ENCODE measurements at places on chromosomes 6 and 20.

GRCh38 chr6:38279423-38279822, 360.3 kb downstream of the BTBD9 start:
- no peak for DNase-seq

GRCh38 chr6:45569210-45569945, 191.6 kb upstream of the SUPT3H start:
- DNase-seq, result no peak

DNA sequence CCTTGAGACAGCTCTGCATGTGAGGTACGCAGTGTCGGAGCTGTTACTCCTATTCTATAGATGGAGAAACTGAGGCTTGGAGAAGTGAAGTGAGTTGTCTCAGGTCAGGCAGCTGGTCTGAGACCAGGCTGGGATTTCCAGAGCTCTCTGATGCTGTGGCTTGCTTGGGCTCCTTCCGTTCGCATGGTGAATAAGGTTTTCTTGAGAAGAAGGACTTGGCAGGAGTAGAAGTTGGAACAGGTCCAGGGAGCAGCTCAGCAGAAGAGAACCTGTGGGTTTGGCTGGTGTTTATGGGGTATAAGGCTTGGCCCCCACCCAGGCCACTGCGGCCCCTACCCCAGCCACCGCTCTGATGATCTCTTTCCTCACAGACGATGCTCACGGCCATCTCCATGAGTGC, 7.4 kb downstream of the SLC12A5 start:
- no peak for DNase-seq

DNA sequence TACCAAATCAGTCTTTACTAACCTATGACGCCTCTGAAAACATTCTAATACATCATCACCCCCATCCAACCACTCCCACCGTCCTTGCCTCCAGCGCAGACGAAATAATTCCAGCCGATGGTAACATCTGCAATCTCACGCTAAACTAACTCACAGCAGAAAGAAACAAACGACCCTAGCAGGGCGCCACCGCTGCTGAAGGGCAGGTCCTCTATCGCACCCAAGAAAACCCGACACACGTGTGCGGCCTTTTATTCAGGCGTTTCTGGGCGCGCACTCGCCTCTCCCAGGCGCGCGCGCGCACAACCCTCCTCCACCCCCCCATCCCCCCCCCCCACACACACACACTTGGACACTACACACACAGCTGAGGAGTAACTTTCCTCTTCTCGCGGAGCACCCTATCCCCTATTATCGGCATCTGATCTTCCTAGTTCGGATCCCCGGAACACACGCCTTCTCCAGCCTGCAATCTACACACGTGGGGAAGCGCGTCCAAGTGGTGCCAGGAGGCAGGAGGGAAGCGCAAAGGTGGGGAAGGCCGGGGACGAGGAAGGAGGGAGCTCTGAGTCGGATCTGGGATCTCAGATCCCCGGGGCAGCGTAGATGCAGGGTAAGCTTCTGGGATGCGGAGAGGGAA, 1.4 kb downstream of the GFOD1 start:
- DNase-seq, result no peak

GRCh38 chr20:48015141-48015910, 230.0 kb upstream of the SULF2 start:
- DNase-seq, result no peak

DNA sequence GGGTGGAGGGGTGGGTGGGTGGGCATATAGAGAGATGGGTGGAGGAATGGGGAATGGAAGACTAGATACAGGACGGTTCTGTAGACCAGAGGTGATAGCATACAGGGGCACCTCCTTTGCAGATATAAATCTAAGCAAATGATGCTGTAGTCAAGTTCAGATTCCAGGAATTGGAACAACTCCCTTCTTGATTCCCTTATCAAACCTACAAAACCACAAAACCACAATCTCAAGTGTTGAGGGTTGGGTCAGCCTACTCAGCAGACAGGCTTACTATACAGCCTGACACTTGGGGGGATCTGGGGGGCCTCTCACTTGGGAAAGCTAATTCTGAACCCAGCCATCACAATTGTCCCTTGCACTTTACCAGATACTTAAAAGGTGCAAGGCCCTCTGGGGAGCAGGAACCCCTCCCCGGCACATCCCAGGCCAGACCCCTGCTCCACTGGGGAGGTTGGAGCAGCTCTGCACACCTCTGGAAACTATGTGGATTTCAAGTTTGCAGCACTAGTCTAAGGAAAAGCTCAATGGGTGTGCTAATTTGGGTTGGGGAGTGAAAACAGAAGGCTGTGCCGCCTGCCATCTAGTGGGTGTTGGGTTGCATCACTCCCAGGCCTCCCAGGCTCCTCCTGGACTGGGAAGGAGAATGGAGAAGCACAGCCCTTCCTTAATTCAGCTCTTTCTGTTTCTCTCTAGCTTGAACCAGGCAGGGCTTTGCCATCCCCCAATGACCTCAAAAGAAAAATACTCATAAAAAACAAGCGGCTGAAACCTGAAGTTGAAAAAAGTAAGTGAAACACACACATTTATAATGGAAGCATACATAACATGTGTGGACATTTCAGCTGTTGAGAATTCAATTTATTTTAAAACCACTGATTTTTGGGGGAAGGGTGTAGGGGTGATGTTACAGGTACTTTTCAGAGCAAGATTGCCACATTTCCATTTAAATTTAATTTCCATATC, 121.2 kb upstream of the LAMP5 start:
- no peak for DNase-seq

DNA sequence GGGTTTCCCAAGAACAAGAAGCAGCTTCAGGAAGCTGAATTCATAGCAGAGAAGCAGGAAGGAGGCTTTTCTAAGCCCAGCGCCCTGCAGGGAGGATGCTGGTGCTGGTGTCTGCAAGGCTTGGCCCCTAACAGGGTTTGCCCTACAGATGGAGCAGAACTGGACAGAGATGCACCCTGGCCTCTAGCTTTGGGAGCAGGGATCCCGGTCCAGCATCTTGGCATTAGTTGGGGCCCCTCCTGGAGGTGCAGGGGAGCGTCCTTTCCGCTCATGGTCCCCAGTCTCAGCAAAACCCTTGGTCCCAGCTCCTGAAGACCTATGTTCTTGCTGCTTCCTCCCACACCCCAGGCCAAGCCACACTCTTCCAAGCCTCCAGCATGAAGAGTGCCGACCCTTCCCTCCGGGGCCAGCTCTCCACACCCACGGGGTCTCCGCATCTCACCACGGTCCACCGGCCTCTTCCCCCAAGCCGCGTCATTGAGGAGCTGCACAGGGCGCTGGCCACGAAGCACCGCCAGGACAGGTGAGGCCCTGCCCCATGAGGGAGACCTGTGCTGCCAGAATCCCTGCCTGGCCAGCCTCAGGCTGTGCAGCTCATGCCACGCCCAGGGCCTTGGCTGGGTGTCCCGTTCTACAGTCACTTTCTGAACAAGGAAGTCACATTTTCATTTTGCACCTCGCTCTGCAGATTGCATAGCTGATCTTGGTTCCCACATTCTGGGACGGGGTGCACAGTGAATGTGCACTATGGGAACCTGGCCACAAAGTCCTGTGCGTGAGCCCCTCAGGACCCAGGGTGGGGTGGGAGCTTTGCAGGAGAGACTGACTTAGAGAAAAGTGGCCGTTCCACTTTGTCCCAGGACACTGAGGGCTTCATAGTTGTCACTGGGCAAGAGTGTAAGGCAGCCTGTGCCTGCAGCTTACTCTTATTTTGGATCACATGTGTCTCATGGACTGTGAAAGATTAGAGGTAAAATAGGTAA, 160.2 kb downstream of the SYCP2 start:
- no peak for DNase-seq

DNA sequence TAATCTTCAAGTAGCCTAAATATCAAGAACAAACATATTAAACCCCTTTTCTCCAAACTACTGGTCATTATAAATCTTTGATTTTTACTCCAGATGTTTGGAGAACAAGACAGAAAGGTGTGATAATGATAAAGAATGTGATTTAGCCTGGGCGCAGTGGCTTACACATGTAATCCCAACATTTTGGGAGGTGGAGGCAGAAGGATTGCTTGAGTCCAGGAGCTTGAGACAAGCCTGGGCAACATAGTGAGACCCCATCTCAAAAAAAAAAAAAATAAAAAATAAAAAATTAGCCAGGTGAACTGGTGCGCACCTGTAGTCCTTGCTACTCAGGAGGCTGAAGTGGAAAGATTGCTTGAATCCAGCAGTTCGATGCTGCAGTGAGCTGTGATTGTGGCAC, 35.1 kb upstream of the FUCA2 start:
- DNase-seq, result no peak

DNA sequence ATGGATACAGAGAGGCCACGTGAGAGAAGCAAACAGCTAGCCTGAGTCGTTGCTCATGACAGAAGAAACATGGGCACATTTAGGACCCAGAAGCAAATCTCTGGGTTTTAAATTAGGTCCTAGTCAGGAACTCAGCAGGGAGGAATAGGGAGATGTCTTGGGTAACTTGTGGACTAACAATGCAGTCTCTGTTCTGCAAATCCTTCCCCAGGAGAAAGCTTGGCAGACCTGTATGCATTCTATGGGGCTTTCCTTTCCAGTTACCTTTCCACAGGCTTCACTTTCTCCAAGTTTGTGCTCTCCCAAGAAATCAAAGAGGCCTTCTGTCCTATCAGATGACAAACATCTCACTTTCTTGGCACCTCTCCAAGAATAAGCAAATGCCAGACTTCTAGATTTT, 47.2 kb upstream of the PLCB4 start:
- DNase-seq, result no peak

DNA sequence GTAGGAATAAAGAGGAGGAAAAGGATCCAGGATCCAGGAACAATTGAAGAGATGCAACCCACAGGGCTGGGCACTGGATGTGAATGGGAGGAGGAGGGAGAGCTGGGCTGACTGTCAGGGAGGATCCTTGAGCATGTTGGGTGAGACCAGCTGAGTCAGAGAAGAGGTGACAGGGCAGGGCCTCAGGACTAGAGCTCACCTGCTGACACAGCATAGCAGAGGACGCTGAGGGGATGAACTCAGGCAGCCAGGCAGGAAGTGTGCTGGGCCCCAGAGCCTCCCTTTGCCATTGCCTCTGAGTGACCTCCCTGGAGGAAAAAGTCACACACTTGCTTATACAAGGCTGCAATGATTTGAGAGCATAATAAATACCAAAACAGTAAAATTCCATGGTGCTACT, 72.3 kb downstream of the ZNF133 start:
- DNase-seq, result no peak
